ENCODE measurements at places on chromosomes 7 and 10.

GRCh38 chr7:71733107-71733870, 601.3 kb downstream of the GALNT17 start:
- DNase-seq = peak; percentile 85

DNA sequence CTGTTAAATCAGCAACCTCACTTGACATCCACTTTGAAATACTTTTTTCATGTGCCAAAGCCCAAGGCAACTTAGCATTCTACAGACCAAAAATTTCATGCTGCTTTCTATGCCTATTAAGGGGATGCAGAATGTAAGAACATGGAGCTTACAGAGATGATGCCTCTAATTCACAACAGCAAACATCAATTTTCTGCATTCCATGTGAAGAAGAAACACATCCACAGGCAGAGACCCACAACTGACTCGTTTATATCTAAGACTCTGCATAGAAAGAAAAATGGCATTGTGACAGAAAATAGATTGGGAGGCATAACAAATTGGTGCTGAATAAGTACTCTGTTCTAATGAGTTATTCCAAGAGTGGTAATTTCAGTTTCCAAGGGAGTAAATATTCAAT, 107.6 kb downstream of the SGMS1 start:
- DNase-seq = no peak

DNA sequence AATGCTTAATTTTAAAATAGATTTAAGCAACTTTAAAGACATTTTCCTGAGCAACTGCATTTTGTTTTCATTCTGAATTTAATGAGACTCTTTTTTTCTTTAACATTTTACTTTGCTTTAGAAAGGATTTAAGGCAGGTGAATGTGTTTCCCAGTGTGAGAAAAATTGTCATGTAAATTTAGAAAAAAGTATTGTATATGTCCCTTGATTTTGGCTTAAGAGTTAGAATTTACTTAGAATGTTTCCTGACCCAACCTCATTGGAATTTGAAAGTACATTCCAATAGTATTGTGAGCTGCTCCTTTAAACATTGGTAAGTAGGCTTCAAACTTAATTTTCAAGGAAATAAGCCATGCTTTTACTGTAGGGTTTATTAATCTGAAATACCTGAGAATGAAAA, 110.2 kb downstream of the PTEN start:
- DNase-seq = no peak

- peak; percentile 82 for DNase-seq
Measured at GRCh38 chr10:63491588-63492316, 26.0 kb upstream of the JMJD1C start.

- no peak for DNase-seq
Measured at GRCh38 chr7:75055155-75055554, 18.4 kb downstream of the RCC1L start.

DNA sequence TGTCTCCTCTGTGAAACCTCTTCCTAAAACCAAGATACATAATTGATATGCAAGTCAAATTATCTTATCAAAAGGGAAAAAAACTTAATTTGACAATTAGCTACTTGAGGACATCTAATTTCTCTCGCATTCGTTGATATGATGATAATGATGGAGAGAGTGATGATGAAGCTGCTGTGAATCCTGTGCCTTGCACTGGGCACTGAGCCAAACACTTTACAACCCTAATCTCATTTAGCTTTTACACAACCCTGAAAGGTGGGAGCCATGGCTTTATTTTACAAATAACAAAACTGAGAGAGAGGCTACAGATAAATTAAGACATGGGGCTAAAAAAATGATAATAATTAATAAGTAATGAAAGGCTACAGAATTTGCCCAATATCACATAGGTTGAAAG, 176.0 kb downstream of the NOC3L start:
- DNase-seq = no peak

All from OCI-M1 (cell line).